Vagina (tissue), 2 donors: ENCODE measurements at places on chromosomes 7 and 10. TPM values are rescaled to one million over a fixed set of nuclear protein-coding genes. Genes with fewer than 3 reads are reported as not detected.
A peak's percentile ranks its signal among the peaks of the same experiment; 100 is the strongest.

- peak overlapping the region; percentile 88 for H3K27ac ChIP-seq
- peaks cover 49% of the 10 kb centered on the region for H3K4me1 ChIP-seq
- H3K27me3 ChIP-seq: no peaks in the 10 kb centered on the region
- H3K36me3 ChIP-seq: no peaks in the 10 kb centered on the region
Measured at GRCh38 chr7:128738570-128739047, 550 bp upstream of the CALU start.

DNA sequence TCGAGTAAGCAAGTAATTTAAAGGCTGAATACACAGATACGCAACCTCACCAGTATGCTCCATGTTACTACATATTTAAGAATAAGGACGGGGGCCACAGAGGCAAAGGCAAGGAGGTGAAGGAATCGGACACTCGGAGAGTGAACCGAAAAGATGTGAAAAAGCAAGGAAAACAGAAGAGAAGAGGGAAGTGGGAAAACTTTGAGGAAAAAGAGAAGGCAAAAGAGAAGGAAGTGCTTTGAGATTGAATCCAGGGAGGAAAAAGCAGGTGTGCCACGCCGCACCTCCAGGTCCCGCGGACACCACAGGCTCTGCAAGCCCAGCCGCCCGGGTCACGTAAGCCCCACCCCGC, 367 bp upstream of the AVL9 start:
- H3K27me3 ChIP-seq: no peaks in the 10 kb centered on the region
- H3K4me1 ChIP-seq: peaks cover 32% of the 10 kb centered on the region
- H3K4me3 ChIP-seq: peak overlapping the region; percentile 94
- no peaks in the 10 kb centered on the region for H3K36me3 ChIP-seq
- peak overlapping the region; percentile 95 for H3K27ac ChIP-seq
- DNase-seq: no peak

The FAM221A gene
- 4.7 TPM for total RNA-seq

GRCh38 chr10:101840102-101840684, 3.4 kb downstream of the KCNIP2 start:
- no peak overlapping the region for H3K27ac ChIP-seq
- H3K4me1 ChIP-seq: peaks cover 49% of the 10 kb centered on the region
- no peaks in the 10 kb centered on the region for H3K27me3 ChIP-seq
- H3K4me3 ChIP-seq: peak overlapping the region; percentile 26
- no peak for DNase-seq

The DPP6 gene
- total RNA-seq: 7.9 TPM

- no peak for DNase-seq
- no peak overlapping the region for H3K27ac ChIP-seq
- H3K27me3 ChIP-seq: no peaks in the 10 kb centered on the region
- H3K36me3 ChIP-seq: no peaks in the 10 kb centered on the region
- H3K4me3 ChIP-seq: peak overlapping the region; percentile 18
Measured at GRCh38 chr7:151018421-151019129, 5.7 kb downstream of the ATG9B start.

The HOXA11 gene
- 9.8 TPM for total RNA-seq

The ELN gene
- total RNA-seq: 38.3 TPM

DNA sequence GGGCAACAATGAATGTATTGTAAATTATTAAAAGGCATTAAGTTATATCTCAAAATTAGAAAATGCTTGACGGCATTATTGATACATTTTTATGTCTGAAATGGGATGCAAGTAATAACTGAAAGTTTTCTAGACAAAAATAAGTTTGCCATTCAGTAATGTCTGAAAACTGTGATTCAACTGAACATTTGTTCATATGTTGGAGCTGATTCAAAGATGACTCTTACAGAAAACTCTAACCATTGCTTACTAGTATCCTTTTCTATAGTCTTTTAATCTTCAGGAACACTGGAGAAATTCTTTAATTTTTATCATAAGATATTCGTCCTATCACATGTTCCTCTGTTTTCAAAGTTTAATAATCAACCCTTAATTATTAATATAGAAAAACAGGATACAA, 71.1 kb upstream of the TFEC start:
- no peaks in the 10 kb centered on the region for H3K4me1 ChIP-seq
- H3K27me3 ChIP-seq: no peaks in the 10 kb centered on the region

The NSUN5 gene
- total RNA-seq: 25.3 TPM

DNA sequence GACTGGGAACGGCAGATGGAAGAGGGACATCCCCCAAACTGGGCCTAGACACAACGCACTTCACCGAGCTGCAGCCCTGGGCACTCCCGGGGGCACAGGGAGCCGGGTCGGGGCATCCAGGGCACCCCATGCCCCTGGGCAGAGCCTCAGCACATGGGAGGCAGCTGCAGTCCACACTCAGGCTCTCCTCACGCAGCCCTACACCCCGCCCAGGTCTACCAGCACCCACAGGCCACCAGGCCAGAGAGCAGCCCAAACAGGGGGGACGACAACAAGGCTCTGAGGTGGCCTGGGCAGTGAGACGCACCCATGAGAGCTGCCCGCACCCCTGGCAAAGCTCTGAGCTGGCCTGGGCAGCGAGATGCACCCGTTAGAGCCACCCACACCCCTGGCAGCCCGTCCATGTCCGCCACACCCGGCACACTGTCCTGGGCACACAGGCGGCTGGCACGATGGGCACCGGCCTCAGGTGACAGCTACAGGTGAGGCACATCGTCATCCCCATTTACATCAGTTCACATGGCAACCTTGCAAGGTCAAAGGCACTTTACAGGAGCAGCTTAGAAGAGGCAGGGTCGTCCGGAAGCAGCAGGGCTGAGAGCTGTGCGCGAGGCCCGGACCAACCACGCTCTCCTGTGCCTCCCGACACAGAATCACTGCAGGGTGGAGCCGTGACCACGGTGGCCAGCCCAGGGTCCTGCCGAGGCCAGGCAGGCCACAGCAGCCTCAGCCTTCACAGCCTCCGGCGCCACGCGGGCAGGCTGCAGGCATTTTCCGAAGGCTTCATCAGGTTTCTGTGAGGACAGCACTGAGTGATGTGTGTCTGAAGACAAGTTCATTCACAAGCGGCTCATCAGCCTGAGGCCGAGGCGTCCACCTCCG, 228.6 kb downstream of the MAD1L1 start:
- no peaks in the 10 kb centered on the region for H3K36me3 ChIP-seq
- DNase-seq: no peak
- H3K4me1 ChIP-seq: no peaks in the 10 kb centered on the region

DNA sequence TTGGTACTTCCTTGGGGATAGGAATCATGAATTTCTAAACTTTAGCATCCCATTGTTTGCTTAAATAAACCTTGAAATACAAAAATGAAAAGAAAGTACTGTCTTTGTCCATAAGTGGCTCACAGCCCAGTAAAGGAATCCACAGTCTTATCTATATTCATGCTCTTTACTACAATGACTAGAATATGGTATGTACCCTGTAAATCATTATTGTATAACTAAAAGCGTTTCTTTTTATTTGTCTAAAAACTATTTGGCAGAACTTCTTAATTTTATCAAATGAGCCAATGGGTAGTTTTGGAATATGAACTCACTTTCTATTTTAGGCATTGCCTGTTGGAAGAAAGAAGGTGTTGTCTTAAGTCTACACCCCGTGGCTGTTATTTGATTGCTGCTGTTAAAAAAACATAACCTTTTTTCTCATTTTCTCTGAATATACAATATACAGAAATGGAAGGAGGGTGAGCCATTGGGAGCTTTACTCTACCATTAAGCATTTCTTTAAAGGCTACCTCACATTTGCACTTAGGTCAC, 12.4 kb upstream of the STRIP2 start:
- H3K36me3 ChIP-seq: no peaks in the 10 kb centered on the region
- DNase-seq: no peak
- H3K27me3 ChIP-seq: no peaks in the 10 kb centered on the region
- no peak overlapping the region for H3K27ac ChIP-seq
- no peak overlapping the region for H3K4me3 ChIP-seq

GRCh38 chr10:92590623-92591549, 2.0 kb upstream of the KIF11 start:
- peak overlapping the region; percentile 70 for H3K4me3 ChIP-seq
- peak overlapping the region; percentile 84 for H3K27ac ChIP-seq
- no peak for DNase-seq
- H3K27me3 ChIP-seq: no peaks in the 10 kb centered on the region

- no peak overlapping the region for H3K4me3 ChIP-seq
- no peaks in the 10 kb centered on the region for H3K36me3 ChIP-seq
- H3K27ac ChIP-seq: peak overlapping the region; percentile 5
- no peak for DNase-seq
Measured at GRCh38 chr10:575402-576129, 113.9 kb downstream of the DIP2C start.

The NKX1-2 gene
- total RNA-seq: 0.98 TPM

The SLC16A9 gene
- 3.7 TPM for total RNA-seq

GRCh38 chr7:32415936-32416335, 74.2 kb downstream of the LSM5 start:
- no peak overlapping the region for H3K4me3 ChIP-seq
- no peak overlapping the region for H3K27ac ChIP-seq
- no peaks in the 10 kb centered on the region for H3K36me3 ChIP-seq
- DNase-seq: no peak
- H3K4me1 ChIP-seq: no peaks in the 10 kb centered on the region

DNA sequence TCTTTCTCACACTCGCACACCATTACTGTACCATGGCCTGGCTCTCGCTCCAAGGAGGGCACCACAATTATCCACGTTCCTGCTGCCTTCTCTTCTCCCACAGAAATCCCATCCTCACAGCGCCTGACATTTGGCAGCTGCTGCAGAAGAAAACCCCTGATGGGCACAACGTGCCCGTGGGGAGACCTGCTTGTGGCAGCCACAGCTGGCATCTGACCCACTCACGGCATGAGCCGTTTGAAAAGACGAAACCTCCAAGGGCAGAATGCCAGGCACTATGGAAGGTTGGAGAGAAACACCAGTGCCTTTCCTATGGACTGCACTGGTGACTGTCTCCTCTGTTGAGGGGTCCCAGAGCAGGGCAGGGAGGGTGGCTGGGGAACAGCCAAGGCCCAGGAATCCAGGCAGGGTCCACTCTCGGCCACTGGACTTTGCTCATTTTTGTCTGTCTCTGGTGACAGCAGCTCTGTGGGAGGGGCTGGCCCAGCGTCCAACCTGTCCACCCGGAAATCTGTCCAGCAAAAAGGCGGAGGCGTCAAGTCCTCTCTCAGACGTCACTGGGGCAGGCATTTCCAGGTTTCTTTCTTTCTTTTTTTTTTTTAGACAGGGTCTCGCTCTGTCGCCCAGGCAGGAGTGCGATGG, 61.0 kb upstream of the MKRN1 start:
- peak overlapping the region; percentile 3 for H3K27ac ChIP-seq
- no peaks in the 10 kb centered on the region for H3K36me3 ChIP-seq
- H3K27me3 ChIP-seq: no peaks in the 10 kb centered on the region
- H3K4me1 ChIP-seq: peaks cover 29% of the 10 kb centered on the region

DNA sequence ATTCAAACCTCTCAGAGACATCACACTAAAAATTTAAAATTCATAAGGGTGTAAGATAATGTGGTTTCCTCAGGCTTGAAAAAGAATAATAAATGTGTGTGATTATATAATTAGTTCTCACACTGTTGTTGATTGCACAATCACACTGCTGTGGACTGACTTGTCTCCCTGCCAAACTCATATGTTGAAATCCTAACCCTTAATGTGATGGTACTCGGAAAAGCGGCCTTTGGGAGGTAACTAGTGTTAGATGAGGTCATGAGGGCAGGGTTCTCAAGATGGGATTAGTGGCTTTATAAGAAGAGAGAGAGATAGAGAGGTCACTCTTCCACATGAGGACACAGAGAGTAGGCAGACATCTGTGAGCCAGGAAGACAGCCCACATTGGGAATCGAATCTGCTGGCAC, 128.5 kb upstream of the COL1A2 start:
- no peaks in the 10 kb centered on the region for H3K4me1 ChIP-seq
- no peak overlapping the region for H3K4me3 ChIP-seq
- H3K27me3 ChIP-seq: no peaks in the 10 kb centered on the region
- H3K36me3 ChIP-seq: no peaks in the 10 kb centered on the region

- peaks cover 49% of the 10 kb centered on the region for H3K4me1 ChIP-seq
- no peaks in the 10 kb centered on the region for H3K36me3 ChIP-seq
- peak overlapping the region; percentile 100 for H3K27ac ChIP-seq
Measured at GRCh38 chr10:1047937-1048336, 982 bp downstream of the IDI1 start.

DNA sequence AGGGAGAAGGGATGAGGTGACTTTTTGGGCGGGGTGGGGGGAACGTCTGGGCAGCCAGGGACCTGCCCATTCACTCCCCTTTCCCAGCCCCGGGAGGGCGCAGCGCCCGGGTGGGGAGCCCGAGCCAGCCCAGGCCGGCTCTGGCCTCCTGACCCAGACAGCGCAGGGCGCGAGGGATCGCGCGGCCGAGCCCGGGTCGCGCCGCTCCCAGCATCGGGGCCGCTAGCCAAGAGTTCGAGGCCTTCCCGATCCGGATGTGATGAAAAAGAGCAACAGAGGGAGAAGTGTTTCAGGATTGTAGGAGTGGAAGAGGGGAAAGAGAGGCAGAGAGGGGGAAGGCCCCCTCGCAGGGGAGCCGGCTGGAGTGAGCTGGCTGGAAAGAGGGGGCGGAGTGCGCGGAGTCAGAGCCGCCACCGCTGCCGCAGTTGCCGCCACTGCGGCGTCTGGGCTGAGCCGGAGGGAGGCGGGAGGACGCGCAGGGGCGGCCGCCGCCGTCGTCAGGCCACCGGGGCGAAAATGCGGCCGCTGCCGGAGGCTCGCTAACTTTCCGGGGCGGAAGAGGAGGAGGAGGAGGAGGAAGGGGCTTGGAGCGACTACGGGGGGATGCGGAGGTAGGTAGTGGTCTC, at the start of gene MDFIC:
MDFIC (plus strand) TSS at position 69 of the 626 bp plus-strand sequence. CDS start 940 bp downstream, outside the sequence.
- H3K4me1 ChIP-seq: peaks cover 24% of the 10 kb centered on the region
- H3K27me3 ChIP-seq: no peaks in the 10 kb centered on the region
- no peaks in the 10 kb centered on the region for H3K36me3 ChIP-seq
- H3K4me3 ChIP-seq: peak within 1 kb of the TSS; percentile 90
- DNase-seq: no peak

DNA sequence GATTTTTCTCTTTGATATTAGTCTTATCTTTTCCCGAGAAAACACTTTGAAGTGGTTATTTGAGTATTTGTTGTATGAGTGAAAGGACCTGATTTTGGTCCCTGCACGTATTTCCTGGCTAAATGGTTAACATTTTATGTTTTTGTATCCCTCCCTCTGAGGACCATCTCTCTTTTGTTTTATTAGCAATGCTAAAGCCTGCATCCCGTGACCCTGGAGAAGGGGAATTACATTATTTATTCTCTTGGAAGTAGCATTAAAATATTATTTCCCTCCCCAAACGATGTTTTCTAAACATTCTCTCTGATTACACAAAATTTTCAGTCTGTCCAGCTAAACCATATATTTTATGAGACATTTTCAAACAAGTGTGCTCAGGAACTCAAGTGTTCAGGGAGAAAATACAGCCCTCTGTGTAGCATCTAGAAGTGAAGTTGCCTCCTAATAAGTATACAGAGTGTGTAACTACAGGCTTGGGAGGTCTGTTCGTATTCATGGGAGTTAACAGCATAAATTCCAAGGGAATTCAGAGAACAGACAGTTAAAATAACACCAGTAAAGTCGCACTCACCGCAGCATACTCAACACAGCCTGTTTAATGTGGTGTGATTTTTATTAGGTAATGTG, 163.8 kb upstream of the NPVF start:
- no peaks in the 10 kb centered on the region for H3K36me3 ChIP-seq
- no peak overlapping the region for H3K4me3 ChIP-seq
- H3K27me3 ChIP-seq: no peaks in the 10 kb centered on the region
- DNase-seq: no peak
- no peak overlapping the region for H3K27ac ChIP-seq

- no peak overlapping the region for H3K27ac ChIP-seq
- no peak for DNase-seq
- H3K27me3 ChIP-seq: no peaks in the 10 kb centered on the region
- no peaks in the 10 kb centered on the region for H3K36me3 ChIP-seq
- H3K4me3 ChIP-seq: no peak overlapping the region
- no peaks in the 10 kb centered on the region for H3K4me1 ChIP-seq
Measured at GRCh38 chr7:68604541-68604940, 993.7 kb upstream of the AUTS2 start.
